Heart right ventricle (tissue), 16 donors: ENCODE measurements at places on chromosomes 16 and 17.

GRCh38 chr16:17568239-17568638 is 97.5 kb upstream of the XYLT1 start:
- H3K4me1 ChIP-seq = no peaks in the 10 kb centered on the region
- H3K27me3 ChIP-seq = peaks cover 30% of the 10 kb centered on the region
- H3K27ac ChIP-seq = no peak overlapping the region
- no peak overlapping the region for H3K4me3 ChIP-seq
- H3K36me3 ChIP-seq = no peaks in the 10 kb centered on the region
- DNase-seq = no peak

DNA sequence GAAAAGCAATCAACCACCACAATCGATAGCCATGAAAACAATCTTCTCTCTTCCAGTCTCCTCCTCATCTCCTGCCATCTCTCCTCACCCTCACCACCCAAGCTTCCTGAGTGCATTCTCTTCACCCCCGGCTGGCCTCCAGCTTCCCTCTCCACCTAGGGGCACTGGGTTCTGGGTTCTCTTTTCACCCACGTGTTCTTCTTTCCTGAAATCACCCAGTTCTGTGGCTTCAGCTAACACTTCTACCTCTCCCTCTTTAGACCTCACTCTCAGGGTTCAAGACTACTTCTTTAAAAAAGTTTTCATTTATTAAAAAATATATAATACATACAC is 8.2 kb downstream of the ITGAM start:
- H3K27ac ChIP-seq = no peak overlapping the region
- no peaks in the 10 kb centered on the region for H3K36me3 ChIP-seq
- no peak overlapping the region for H3K4me3 ChIP-seq

DNA sequence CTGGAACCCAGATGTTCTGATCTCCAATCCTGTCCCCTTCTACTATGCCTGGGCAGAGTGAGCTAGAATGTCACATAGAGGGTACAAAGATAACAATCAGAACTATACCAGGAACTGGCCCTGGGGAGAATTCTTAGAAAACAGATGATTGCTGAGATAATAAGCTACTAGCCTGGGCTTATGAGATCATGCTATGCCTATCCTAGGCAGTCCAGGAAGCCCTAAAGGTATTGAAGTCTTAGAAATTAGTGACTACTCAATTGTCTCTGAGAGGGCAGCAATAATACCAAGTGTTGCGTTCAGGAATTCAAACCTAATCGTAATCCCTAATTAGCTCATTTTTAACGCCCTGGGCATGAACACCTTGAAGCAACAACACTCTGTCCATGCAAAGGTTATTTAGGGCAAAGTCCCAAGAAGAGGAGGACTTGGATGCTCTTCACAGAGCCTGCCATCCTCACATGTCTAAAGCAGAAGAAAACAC is 77.1 kb downstream of the MMD start:
- H3K27ac ChIP-seq = no peak overlapping the region
- H3K36me3 ChIP-seq = no peaks in the 10 kb centered on the region
- no peak overlapping the region for H3K4me3 ChIP-seq
- DNase-seq = no peak
- H3K4me1 ChIP-seq = no peaks in the 10 kb centered on the region
- no peaks in the 10 kb centered on the region for H3K27me3 ChIP-seq

GRCh38 chr16:85860413-85861094 is 38.4 kb upstream of the IRF8 start:
- no peak overlapping the region for H3K27ac ChIP-seq
- no peak for DNase-seq
- H3K36me3 ChIP-seq = no peaks in the 10 kb centered on the region
- H3K4me1 ChIP-seq = no peaks in the 10 kb centered on the region

DNA sequence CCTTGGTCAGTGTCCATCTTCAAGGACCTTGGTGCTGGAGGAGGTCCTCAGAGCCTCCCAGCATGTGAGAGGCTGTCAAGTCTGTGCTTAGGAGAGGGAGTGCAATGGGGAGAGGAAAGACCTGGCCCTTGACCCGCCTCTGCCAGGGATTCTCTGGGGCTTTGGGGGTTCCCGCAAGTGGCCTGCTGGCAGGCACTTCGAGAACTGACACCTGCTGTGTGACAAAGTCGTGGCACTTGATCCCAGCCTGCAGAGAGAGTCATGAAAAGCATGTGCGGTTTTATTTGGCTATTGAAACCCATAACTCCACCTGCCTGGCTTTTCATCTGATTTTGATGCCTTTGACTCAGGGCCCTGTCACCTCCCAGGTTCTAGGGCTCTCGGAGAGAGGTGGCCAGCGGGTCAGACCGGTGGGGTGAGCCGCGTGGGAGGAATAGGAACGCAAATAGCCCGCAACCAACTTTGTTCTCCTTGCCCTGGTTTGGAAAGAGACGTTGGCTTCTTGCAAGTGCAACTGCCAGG is 42.8 kb upstream of the GSE1 start:
- no peak overlapping the region for H3K27ac ChIP-seq
- H3K4me1 ChIP-seq = peaks cover 38% of the 10 kb centered on the region
- H3K4me3 ChIP-seq = no peak overlapping the region
- H3K36me3 ChIP-seq = no peaks in the 10 kb centered on the region
- no peak for DNase-seq

GRCh38 chr16:54334208-54334607 is 47.6 kb upstream of the IRX3 start:
- H3K36me3 ChIP-seq = no peaks in the 10 kb centered on the region
- no peak for DNase-seq
- H3K27me3 ChIP-seq = no peaks in the 10 kb centered on the region
- H3K27ac ChIP-seq = no peak overlapping the region

DNA sequence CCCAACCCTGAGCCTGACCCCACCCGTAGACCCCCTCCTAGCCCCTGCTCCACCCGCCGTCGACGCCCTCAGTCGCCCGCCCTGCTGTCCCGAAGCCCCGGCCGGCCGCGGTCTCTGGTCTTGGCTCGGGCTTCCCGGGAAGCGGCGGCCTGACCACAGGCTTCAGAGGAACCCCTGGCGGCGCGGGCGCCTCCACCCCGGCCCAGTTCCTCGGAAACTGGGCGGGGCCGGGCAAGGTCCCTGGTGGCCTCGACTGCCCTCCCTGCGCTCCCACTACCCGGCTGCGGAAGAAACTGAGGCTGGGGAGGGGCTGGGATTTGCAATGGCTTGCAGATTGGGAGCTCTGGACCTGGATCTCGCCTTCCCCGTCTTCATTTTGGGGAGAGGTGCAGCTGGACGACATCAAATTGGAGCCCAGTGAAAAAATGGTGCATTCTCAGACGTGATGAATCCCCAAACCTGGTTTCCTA is 692 bp upstream of the SOCS1 start:
- no peaks in the 10 kb centered on the region for H3K36me3 ChIP-seq
- peak overlapping the region; percentile 99 for H3K27ac ChIP-seq
- DNase-seq = peak; percentile 63

- peak; percentile 29 for DNase-seq
- no peak overlapping the region for H3K27ac ChIP-seq
- H3K4me3 ChIP-seq = peak overlapping the region; percentile 9
- no peaks in the 10 kb centered on the region for H3K27me3 ChIP-seq
- H3K4me1 ChIP-seq = peaks cover 20% of the 10 kb centered on the region
- peaks cover 80% of the 10 kb centered on the region for H3K36me3 ChIP-seq
Measured at GRCh38 chr16:16075488-16076422, 126.3 kb downstream of the ABCC1 start.

- H3K27ac ChIP-seq = no peak overlapping the region
- no peak for DNase-seq
- H3K4me1 ChIP-seq = no peaks in the 10 kb centered on the region
Measured at GRCh38 chr16:85728879-85729278, 22.0 kb downstream of the C16orf74 start.

DNA sequence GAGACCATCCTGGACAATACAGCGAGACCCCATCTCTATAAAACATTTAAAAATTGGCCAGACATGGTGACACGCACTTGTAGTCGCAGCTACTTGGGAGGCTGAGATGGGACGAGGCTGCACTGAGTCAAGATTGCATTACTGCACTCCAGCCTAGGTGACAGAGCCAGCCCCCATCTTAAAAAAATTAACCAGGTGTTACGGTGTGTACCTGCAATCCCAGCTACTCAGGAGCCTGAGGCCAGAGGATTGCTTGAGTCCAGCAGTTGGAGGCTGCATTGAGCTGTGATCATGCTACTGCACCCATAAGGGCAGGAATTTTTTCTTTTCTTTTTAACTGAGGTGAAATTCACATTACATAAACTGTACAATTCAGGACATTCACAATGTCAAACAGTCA is 16.9 kb upstream of the TMC7 start:
- H3K27ac ChIP-seq = no peak overlapping the region
- no peak for DNase-seq
- H3K36me3 ChIP-seq = no peaks in the 10 kb centered on the region
- H3K4me3 ChIP-seq = no peak overlapping the region
- H3K27me3 ChIP-seq = no peaks in the 10 kb centered on the region

DNA sequence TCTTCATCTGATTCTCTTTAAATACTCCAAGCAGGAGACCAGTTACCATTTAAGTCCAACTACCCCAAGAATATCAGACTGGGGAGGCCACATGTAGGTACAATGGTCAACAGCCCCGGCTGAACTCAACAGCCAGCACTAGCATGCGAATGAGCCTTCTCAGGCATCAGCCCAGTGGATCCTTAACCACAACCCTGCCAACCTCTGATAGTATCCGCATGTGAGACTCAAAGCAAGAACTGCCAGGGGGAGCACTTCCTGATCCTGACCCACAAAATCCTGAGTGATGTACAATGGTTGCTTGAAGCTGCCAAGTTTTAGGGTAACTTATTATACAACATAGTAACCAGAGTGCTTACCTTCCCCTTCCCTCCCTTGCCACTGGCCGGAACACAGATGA is 4.0 kb downstream of the PYY start:
- no peak overlapping the region for H3K27ac ChIP-seq
- peaks cover 56% of the 10 kb centered on the region for H3K27me3 ChIP-seq
- peaks cover 11% of the 10 kb centered on the region for H3K4me1 ChIP-seq
- no peak overlapping the region for H3K4me3 ChIP-seq

GRCh38 chr16:2204416-2205103 is 694 bp upstream of the MLST8 start:
- peak overlapping the region; percentile 100 for H3K27ac ChIP-seq
- H3K36me3 ChIP-seq = peaks cover 31% of the 10 kb centered on the region
- peaks cover 11% of the 10 kb centered on the region for H3K4me1 ChIP-seq
- no peaks in the 10 kb centered on the region for H3K27me3 ChIP-seq
- peak overlapping the region; percentile 80 for H3K4me3 ChIP-seq
- no peak for DNase-seq

- DNase-seq = no peak
- peaks cover 41% of the 10 kb centered on the region for H3K4me1 ChIP-seq
- no peaks in the 10 kb centered on the region for H3K27me3 ChIP-seq
- H3K36me3 ChIP-seq = no peaks in the 10 kb centered on the region
Measured at GRCh38 chr17:83204230-83204725, 124.9 kb downstream of the METRNL start.

DNA sequence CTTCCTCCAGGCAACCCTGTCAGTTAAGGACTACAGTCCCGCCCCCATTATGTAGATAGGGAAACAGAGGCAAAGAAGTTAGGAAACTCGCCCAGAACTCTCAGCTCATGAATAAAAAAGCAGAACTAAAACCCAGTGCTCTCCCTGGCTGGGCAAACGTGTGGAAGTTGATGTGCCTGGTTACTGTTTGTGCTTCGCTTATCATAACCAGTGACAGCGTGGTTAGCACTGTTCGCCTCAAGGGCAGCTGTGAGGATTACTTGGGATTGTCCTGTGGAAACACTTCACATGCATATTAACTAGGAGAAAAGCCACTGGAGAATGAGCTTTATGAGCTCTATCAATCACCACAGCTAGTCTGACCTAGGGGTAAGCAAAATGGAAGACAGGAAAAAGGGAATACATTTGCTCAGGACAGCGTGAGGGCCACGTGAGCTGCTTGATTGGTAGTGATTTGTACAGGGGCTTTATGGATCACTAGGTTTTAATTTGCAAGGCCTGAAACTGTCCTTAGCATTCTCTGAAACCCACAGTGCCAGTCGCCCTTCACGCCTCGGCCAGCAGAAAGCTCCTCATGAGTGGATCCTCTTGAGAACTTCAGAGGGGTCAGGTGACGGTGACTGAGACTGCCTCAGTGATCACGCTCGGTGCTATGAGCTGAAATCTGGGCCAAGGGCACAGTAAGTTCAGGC is 19.9 kb downstream of the CYB5D2 start:
- no peaks in the 10 kb centered on the region for H3K36me3 ChIP-seq
- DNase-seq = no peak
- peak overlapping the region; percentile 19 for H3K27ac ChIP-seq
- H3K4me1 ChIP-seq = peaks cover 19% of the 10 kb centered on the region

GRCh38 chr16:19833581-19833980 is 51.1 kb downstream of the GPRC5B start:
- H3K4me3 ChIP-seq = no peak overlapping the region
- H3K27ac ChIP-seq = no peak overlapping the region
- no peaks in the 10 kb centered on the region for H3K27me3 ChIP-seq
- peaks cover 8% of the 10 kb centered on the region for H3K4me1 ChIP-seq
- DNase-seq = no peak

- no peak overlapping the region for H3K4me3 ChIP-seq
- no peak overlapping the region for H3K27ac ChIP-seq
- no peaks in the 10 kb centered on the region for H3K36me3 ChIP-seq
- no peaks in the 10 kb centered on the region for H3K4me1 ChIP-seq
- no peaks in the 10 kb centered on the region for H3K27me3 ChIP-seq
Measured at GRCh38 chr16:64919929-64920607, 201.8 kb downstream of the CDH11 start.

GRCh38 chr17:2186937-2187336 is 116.6 kb downstream of the SMG6 start:
- no peak overlapping the region for H3K4me3 ChIP-seq
- no peak for DNase-seq
- no peaks in the 10 kb centered on the region for H3K27me3 ChIP-seq
- H3K4me1 ChIP-seq = peaks cover 48% of the 10 kb centered on the region
- H3K27ac ChIP-seq = no peak overlapping the region

DNA sequence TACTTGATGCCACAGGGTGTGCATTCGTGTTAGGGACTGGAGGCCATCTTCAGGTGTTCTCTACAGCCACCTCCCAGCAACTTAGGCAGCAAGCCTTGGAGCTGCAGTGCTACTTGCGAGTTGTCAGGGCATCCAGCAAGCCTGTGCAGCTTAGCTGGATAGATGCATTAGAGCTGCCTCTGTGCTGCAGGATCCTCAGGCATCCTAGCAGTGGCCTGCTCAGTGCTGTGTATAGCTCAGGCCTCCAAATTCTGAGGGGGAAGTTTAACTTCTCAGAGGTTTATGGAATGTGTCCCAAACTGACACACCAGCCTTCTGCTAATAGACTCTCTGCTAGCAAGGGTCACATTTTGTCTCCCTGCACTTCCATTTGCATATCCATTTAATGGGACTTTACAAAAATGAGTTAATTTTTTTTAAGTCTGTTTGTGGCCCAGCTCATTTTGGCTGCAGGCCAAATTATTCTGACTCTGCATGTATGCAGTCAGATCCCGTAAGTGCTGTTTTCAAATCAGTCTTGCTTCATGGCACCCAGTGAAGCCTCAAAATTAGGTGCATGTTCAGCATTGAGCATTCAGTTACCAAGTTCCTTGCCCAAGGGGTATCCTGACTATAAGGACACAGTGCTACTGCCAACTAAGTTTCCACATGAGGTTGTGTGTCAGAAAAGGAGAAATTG is 6.8 kb downstream of the GABARAPL2 start:
- peaks cover 76% of the 10 kb centered on the region for H3K4me1 ChIP-seq
- H3K36me3 ChIP-seq = peaks cover 100% of the 10 kb centered on the region
- no peak overlapping the region for H3K4me3 ChIP-seq
- peak overlapping the region; percentile 11 for H3K27ac ChIP-seq
- no peak for DNase-seq
